SK-N-DZ (cell line): ENCODE measurements at places on chromosomes 16 and 17.

- DNase-seq = no peak
These were observed 277.4 kb upstream of the XYLT1 start for GRCh38 chr16:17748044-17748719.

- DNase-seq = no peak
These were observed 142.1 kb downstream of the SEC14L1 start for GRCh38 chr17:77282524-77283515.

GRCh38 chr17:74079537-74080300, 123.8 kb upstream of the RPL38 start:
- no peak for DNase-seq

GRCh38 chr16:27784351-27785306, 234.7 kb downstream of the KATNIP start:
- peak; percentile 45 for DNase-seq
